EL (cell line): ENCODE measurements at places on chromosomes 13 and 19.

GRCh38 chr13:36918246-36919131, 1.5 kb downstream of the SMAD9 start:
- DNase-seq, result peak; percentile 39

DNA sequence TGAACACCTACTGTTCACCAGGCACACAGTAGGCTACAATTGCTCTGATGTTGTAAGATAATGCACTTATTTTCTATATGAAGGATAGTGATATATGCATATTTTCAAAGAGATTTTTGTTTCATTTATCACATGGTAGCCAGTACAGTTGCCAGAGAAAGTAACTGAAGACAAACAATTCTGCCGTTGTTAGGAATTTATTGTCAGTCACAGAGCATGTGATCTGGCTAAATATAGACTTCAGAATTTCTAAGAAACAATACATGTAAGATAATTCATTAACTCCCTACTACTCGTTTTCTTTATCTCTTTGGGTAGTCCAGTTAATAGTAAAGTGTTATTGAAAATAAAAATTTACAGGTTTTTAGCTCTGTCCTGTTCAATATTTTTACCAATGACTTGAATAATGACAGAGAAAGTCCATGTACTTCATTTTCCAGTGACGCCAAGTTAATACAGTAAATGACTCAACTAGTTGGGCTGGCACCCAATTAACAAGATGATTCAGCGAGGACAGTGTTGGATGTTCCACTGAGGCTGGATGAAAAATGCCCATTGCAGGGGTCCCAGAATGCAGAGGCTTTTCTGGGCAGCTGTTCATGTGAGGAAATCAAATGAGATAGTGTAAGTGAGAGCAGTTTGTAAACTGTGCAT, 35.6 kb downstream of the GJA3 start:
- peak; percentile 65 for DNase-seq

- peak; percentile 72 for DNase-seq
These were observed at the start of gene RCBTB1 for GRCh38 chr13:49585220-49586157. Gene RCBTB1, minus strand, starts transcription at chr13:49585558. Its CDS starts 18,279 bp downstream, at chr13:49567279.

- DNase-seq, result peak; percentile 73
These were observed 103.1 kb downstream of the TNFRSF19 start for GRCh38 chr13:23673354-23673753.

- DNase-seq, result no peak
These were observed 44.8 kb downstream of the RBM26 start for GRCh38 chr13:79361299-79361698.

GRCh38 chr13:66689628-66690027, 540.5 kb downstream of the PCDH9 start:
- DNase-seq, result peak; percentile 15

DNA sequence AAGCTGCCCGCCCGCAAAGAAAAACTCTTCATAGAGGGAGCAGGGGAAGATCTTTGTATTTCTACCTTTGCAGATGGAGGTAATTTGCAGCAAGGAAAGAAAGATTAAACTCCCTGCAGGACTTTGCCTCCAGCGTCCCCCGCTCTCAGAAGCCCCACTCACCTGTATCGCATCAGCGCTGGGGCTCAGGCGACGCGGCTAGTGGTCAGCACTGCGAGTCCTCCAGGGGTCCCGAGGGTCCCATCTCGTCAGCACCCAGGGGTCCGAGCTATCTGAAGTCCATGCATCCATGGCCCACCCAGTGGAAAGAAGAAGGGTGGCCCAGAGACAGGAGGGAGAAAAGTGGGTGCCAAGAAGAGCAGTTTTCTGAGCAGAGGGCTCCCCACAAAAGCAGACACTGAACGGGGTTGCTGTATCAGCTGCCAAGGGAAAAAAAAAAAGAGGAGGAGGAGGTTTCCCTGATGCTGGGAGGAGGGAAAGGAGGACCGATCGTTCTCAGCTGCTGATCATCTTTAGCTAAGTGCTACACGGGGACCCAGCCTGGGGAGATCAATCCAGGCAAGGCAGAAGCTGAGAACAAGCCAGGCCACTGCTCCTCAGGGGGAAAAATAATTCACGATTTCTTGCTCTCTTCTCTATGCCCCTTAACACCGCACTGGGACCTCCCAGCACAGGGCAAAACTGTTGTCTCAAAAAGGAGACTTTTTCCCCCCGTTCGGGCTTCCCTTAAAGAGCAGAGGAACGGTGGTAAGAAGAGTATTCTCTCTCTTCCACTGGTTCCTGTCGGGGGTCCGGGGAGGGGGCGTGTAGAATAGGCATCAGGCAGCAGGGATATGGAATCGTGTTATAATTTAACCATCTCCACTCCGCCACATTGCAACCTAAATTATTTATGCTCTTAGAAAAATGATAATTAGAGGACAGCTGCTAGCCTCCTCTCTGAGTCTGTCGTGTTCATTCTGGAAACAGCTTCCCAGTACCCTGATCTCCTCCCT, 117.7 kb upstream of the CACNA1A start:
- DNase-seq, result no peak

GRCh38 chr13:97020689-97021240, 26.5 kb upstream of the OXGR1 start:
- no peak for DNase-seq

DNA sequence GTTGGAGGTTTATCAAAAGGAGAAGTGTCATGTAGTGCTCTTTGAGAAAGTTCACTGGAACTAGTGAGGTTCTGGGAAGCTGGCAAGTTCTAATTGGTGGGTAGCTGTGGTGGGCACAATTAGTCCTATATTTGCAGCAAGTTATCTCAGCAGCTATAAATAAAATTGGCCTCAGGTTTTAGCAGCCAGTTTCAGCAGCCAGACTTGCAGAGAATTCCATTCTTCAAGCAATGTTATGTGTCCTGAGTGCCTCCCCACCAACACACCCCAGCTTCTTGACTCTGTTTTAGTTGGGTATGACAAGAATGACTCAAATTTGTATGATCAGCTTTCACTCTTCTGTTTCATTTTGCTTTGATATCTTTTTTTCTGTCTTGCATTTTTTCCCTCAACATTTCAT, 4.7 kb downstream of the IFT88 start:
- no peak for DNase-seq

- DNase-seq, result no peak
These were observed 281.2 kb downstream of the FOXO1 start for GRCh38 chr13:40384976-40385857.

GRCh38 chr13:77042566-77043177, 15.7 kb upstream of the FBXL3 start:
- DNase-seq, result no peak

GRCh38 chr13:110352735-110353134, 45.7 kb downstream of the COL4A2 start:
- DNase-seq, result no peak

DNA sequence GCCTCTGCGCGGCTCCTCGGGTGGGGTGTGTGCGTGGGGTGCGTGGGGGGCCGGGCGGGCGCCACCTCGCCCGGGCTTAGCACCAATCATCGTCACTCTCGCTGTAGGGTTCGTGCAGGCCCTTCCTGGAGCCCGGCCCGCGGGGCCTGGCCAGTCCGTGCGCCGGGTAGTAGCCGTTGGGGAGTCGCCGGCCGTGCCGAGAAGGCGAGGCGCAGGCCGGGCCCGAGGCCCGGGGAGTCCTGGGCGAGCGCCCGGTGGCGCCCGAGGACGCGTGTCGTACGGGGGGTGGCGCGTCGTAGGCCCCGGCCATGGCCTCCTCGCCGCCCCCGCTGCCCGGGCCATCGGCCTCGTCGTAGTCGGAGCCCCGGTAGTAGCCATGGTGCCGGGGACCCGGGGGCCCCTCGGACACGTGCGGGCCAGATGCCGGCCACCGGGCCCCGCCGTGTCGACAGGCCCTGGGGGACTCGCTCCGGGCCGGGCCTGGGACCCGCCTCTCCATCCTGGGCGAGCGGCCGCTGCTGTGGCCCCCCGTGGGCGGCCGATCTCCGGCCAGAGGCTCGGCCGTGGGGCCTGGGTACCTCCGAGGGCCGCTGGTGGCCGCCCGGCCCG, 57.1 kb downstream of the IER2 start:
- DNase-seq, result peak; percentile 29
